ENCODE measurements at places on chromosomes 13 and 19.
A peak's percentile ranks its signal among the peaks of the same experiment; 100 is the strongest.

DNA sequence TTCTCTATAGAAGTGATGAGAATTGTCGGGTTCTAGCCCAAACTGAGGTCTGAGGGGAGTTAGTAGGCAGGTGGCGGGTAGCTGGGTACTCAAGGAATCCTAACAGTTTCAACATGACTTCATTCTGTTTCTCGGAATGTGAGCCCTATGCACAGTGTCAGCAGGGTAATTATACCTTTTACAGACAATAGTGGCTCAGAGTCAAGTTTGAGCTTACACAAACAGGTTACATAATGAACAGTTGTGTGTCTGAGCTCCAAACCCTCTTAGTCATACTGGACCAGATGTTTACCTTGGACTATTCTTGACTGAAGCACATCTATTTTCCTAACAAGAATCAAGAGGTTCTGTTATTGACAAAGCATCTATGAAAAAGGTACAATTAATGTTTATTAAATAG, 1066.7 kb upstream of the PCDH20 start:
- DNase-seq: no peak

GRCh38 chr13:82560889-82561288, 1321.4 kb downstream of the SLITRK1 start:
- no peak for DNase-seq

GRCh38 chr19:6794686-6795431, 22.4 kb downstream of the VAV1 start:
- DNase-seq: no peak

- DNase-seq: no peak
These were observed at the start of gene POU2F2 for GRCh38 chr19:42132030-42132628. Gene POU2F2 (minus strand): TSS chr19:42132446. CDS start chr19:42132411, 35 bp downstream.

DNA sequence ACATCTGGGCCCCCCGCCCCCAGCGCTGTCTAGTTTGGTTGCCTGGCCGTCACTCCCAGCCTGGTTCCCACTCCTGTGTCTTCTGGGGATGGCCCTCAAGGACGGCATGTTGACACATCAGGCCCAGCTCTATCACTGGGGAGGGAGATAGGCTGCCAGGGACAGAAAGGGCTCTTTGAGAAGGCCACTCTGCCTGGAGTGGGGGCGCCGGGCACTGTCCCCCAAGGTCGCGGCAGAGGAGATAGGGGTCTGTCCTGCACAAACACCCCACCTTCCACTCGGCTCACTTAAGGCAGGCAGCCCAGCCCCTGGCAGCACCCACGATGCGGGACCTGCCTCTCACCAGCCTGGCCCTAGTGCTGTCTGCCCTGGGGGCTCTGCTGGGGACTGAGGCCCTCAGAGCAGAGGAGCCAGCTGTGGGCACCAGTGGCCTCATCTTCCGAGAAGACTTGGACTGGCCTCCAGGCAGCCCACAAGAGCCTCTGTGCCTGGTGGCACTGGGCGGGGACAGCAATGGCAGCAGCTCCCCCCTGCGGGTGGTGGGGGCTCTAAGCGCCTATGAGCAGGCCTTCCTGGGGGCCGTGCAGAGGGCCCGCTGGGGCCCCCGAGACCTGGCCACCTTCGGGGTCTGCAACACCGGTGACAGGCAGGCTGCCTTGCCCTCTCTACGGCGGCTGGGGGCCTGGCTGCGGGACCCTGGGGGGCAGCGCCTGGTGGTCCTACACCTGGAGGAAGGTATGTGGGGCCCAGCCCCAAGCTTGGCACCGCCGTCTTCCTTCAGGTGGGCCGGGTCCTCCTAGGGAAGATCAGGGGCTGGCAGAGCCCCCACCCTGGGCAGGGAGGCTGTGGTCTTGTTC, at the start of gene AMH:
Gene AMH, plus strand, starts transcription at position 314 of the 857 bp plus-strand sequence. Its CDS starts 10 bp downstream, at position 324.
- DNase-seq: no peak

DNA sequence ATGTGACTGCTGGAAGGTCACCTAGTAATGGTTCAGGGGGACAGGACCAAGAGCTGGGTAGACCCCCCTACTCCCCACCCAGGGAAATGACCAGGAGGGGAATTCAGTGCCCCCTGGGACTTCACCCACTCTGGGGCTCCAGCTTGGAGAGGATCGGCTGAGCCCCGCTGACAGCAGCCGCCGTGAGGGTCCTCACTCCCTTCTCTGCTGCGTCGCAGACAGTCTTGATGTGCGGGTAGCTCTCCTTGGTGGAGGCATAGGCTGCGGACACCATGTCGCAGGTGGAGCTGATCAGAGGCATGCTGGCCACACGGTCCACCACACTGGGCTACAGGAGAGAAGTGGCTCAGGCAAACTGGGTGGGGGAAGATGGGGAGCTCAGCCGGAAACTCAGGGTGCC, 7.8 kb downstream of the PLIN3 start:
- no peak for DNase-seq

DNA sequence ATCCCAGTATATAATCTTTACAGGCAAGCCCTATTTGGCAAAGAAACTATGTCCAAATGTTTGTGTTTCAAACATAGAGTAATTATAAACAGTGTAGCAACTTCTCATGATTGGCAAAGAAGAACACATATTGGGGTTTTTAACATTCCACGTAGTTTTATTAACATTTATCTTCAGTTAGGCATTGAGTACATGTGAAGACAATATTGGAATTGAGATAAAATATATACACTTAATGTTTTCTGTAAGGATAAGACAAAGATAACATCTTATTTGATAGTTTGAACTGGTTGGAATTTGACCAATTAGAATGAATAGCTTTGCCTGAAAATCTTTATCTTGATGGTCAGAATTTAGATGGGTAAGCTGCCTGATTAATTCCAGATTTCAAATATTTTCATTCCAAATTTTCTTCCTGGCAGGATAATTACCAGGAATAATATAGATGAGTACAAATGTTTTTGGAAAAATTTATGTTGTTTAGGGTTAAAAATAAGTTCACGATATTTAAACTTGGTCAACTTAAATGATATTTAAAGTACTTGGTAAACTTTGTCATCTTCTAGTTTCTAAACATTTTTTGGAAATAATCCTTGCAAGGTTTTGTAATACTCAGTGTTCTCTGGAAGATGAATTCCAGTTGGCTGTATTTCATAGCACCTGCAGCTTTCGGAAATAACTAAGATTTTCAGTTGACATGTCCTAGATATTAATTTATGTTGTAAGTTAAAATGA, 536.5 kb upstream of the SPRY2 start:
- DNase-seq: no peak

DNA sequence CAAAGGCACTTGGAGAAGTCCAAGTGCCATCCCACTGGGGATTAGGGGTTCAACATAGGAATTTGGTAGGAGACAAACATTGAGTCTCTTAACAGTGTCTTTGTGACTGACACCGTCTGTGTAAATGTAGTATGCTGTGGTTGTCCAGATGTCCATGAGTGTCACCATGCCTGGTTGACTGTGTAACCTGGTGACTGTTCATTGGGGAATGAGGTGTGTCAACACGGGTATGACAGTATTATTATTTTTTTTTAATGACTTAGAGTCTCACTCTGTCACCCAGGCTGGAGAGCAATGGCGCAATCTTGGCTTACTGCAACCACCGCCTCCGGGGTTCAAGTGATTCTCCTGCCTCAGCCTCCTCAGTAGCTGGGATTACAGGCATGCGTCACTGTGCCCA, 16.2 kb downstream of the PKN1 start:
- DNase-seq: no peak

GRCh38 chr13:32323912-32324311, 8.6 kb downstream of the BRCA2 start:
- DNase-seq: no peak

DNA sequence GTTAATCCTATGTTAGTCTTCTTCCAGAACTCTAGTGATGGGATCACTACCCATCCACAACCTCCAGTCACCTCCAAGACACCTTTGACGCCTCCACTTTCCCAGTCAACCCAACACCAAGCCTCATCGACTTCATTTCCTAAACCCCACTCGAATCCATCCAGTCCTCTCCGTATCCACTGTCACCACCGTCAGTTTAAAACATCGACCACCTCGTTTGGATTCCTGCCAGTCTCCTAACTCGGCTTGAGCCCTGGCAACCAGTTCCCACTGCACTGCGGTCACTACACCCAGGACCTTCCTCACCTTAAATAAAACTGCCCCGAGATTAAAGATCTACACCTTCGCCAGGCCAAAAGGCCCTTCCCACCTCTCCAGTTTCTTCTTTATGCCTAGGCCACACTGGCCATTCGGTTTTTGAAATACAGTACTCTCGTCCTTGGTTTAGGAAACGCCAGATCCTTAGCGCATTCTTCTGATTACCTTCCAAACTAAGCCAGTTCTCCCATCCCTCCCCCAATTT, 1.2 kb downstream of the MTIF3 start:
- no peak for DNase-seq

- no peak for DNase-seq
These were observed 592 bp downstream of the CLPTM1 start for GRCh38 chr19:44955505-44956439.

DNA sequence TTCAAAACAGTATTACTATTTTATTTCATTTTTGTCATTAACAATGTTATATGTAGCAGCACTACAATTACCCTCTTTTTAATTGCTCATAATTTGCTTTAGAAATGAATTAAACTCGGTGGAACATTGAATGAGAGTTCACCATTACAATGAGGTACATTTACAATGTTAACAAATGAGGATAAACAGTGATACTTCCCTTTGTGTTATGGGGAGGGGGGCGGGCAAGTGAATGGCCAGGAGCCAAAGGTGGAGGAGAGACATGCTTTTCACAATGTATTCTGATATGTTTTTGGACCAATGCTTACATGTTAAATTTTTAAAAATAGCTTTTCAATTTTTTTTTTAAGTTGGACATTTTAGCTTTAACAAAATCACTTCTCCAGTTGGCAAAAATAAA, 34.2 kb downstream of the NALCN start:
- DNase-seq: no peak

DNA sequence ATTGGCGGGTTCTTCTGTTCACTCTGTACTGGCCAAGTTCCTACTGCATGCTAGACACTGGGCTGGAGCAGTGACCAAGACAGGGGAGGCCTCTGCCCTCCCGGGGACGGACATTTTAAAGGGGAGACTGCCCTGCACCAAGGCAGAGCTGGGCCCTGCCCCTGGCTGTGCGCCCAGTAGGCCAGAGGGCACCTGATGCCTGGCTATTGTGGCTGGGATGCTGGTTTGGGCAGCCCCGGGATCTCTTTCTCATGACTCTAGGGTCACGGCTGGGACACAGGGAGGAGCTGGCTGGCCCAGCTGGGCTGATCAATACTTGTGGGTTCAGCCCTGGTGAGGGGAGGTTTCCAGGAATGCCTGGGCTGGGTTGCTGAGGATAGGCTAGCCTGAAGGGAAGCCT, 17.7 kb downstream of the LIPE start:
- DNase-seq: no peak

DNA sequence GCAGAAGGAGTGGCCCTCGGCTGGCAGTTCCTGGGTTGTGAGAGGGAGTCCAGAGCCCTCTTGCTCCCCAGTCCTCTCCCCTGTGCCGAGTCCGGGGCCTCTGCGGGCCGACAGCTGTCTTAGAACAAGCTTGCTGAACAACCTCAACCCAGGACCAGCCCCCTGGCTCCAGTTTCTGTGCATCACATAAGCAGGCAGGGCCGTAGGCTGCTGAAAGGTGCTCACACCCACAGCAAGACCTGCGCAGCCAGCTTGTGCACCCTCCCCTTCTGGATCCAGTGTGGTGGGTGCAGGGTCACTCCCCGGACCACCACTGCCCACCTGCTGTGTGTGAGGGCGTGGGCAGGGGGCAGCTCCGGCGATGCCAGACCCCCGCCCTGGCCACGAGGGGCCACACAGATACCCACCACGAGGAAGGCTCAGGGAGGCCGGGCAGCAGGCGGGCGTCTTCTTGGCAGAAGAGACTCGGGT, 25.2 kb upstream of the F7 start:
- no peak for DNase-seq

- DNase-seq: no peak
These were observed 102.1 kb upstream of the C1QTNF9B start for GRCh38 chr13:23999424-23999823.

DNA sequence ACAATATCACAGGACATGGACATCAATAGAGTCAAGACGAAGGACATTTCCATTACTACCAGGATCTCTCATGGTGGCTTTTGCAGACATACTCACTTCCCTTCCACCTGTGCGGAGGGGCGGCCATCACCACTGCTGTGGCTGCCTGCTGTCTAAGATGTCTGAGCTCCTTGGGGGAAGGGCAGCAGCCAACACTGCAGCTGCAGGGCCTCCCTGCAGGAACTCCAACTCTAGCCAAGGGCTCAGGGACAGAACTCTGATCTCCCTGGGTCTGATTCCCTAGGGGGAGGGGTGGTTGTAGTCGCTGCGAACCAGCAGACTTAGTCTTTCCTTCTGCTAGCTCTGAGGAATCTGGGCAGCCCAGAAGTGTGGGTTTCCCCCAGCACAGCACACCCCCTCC, 78.9 kb upstream of the ANKRD10 start:
- no peak for DNase-seq

DNA sequence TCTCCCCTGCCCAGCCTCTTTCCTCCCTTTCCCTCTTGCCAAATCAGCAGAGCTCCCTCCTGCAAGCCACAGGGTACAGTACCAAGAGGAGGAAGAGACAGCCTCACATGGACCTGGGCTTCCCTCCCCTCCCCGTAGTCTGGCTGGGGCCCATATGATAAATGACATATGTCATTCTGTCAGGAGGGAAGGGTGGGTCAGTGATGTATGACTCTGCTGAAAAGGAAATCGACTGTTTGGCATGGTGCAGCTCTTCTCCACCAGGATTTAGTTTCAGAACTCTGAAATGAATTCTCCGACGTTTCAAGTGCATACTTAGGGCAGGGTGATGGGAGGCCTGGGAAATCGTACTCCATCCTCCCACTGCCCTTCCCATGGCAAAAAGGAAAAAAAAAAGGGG, 9.8 kb downstream of the TSHZ3 start:
- peak; percentile 67 for DNase-seq

DNA sequence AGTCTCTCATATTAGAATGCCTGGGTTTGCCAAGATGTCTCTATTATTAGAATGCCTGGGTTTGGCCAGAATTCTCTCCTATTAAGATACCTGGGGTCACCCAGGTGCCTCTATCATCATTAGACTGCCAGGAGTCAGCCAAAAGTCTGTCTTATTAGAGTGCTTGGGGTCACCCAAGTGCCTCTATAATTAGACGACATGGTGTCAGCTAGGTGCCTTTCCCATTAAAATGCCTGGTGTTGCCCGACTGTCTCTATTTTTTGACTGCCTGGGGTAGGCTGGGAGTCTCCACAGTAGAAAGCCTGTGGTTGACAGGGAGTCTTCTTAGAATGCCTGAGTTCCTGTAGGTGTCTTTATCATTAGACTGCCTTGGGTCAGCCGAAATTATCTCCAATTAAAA, 1536.6 kb downstream of the UQCRFS1 start:
- no peak for DNase-seq

Data from NCI-H226 (cell line).